ENCODE measurements at places on chromosomes 5 and 9.
A peak's percentile ranks its signal among the peaks of the same experiment; 100 is the strongest.

GRCh38 chr9:120579139-120580050, 572 bp downstream of the CDK5RAP2 start:
- no peak for DNase-seq

DNA sequence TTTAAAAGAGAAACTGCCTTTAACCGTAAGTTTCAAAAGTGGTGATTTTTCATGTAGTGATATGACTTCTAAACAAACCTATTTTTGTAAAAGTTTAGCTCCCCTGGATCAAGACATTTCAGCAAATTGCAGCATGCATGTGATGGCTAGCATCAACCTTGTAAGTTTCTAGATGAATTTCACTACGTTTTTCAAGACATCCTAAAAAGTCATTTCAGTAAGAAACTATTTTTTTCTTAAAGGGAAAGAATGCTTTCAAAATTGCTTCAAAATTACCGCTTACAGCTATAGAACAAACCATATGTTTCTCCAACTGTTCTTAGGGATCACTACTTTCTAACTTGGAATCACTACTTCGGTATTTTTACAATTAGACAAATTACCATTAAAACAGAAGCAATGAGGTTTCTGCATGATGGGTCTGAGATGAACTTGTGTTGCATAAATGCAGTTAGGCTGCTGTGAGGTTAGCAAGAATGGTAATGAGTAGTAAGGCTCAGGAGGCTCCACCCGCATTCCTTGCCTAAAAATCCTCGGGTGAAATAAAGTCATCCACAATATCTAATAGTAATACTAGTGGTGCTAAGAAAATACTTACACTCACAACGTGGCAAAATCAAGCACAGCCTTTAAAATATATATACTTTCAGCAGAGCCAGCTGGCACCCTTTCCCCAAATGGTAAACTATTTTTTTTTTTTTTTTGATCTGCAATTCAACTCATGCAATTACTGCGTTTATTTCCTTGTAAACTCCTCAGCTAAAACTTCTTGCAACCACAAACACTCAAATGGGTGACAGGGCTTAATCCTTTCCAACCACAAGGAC, 53.8 kb downstream of the CDC14B start:
- DNase-seq = no peak

DNA sequence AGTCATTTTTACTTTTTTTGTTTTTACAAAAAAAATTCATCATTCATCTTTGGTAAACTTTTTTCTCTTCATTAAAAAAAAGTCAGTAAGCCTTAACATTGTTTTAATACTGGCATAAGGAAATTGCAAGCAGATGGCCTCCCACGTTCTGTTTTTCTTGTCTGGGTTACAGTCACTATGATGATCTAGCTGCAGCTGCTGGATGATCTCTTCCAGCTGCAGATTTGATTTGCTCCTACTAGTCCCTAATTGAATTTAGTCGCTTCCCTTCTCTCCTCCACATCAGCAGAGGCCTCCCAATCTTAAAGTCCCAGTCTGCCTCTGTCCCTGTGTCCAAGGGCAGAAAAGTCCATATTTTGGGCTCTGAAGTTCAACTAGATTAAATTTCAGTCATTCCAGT, 106.8 kb upstream of the PTGER4 start:
- DNase-seq = no peak

- no peak for DNase-seq
Measured at GRCh38 chr9:95756986-95757385, 118.5 kb upstream of the ERCC6L2 start.

- no peak for DNase-seq
Measured at GRCh38 chr5:39415201-39415600, 9.6 kb downstream of the DAB2 start.

DNA sequence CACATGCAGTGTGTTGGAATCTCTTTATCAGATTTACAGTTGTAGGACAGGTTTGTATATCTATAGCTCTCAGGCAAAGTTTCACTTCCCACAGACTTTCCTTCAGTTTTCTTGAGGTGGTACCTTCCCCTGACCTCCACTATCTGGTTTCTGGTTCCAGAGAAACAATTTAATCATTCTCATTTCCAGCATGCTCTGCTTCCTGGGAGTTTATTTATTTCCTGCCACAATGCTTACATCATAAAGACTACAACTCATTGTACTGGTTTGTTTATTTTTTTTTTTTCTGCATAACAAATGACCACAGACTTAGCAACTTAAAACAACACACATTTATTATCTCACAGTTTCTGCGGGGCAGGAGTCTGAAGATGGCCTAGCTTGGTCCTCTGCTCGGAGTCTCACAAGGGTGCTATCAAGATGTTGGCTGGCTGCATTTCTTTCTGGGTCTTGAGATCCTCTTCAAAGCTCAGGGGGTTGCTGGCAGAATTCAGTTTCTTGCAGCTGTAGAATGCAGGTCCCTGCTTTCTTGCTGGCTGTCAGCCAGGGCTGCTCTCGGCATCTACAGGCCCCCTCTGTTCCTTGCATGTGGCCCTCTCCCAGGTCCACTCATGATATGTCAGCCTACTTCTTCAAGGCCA, 247.7 kb downstream of the ENC1 start:
- no peak for DNase-seq

GRCh38 chr9:98795295-98795955, 930 bp downstream of the ANKS6 start:
- peak; percentile 52 for DNase-seq

GRCh38 chr9:23543419-23543818, 282.6 kb downstream of the ELAVL2 start:
- no peak for DNase-seq

DNA sequence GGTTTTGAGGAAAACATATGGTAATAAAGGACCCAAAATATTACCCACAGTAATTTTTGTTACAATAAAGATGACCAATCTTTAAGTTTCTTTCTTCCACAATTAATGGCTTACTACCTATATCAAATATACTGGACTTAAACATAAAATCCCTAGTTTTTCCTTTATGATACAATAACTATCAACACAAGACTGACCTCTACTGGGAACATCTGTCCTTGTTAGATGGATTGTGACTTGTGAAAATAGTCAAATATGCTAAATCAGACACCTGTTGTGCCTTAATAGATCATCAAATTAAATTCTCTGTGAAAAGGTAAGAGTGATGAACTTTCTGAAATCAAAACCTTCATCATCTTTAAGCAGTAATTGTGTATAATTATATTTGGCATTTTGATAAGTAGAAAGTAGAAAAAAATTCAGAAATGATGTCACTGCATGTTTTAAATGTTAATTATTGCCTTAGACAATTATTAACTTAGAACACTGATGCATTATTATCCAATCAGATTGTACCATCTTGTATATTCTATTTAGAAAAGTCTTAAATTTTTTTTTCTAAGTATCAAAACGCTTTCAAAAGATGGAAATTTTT, 113.6 kb downstream of the DEPDC1B start:
- DNase-seq = no peak

- no peak for DNase-seq
Measured at GRCh38 chr5:159337016-159337955, 7.0 kb upstream of the IL12B start.

DNA sequence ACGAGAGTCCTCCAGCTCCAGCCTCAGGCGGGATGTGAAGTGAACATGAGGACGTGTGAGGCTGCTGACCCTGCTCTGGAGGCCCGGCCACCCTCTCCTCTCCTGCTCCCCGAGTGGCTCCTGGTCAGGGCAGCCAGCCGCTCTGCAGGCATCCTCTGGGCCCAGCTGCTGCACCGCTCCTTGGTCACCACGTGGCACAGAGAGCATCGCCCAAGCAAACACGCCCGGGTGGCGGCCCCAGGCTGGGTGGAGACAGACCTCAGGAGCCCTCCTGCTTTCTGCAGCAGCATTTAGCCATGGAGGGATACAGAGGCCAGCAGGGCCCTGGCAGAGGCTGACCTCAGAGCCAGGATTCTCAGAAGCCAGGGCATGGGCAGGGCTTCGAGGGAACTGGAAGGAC, 69.7 kb upstream of the SARDH start:
- no peak for DNase-seq

- no peak for DNase-seq
Measured at GRCh38 chr5:26192486-26192885, 845.9 kb downstream of the CDH9 start.

GRCh38 chr9:133658442-133659431, 22.6 kb downstream of the DBH start:
- DNase-seq = no peak

DNA sequence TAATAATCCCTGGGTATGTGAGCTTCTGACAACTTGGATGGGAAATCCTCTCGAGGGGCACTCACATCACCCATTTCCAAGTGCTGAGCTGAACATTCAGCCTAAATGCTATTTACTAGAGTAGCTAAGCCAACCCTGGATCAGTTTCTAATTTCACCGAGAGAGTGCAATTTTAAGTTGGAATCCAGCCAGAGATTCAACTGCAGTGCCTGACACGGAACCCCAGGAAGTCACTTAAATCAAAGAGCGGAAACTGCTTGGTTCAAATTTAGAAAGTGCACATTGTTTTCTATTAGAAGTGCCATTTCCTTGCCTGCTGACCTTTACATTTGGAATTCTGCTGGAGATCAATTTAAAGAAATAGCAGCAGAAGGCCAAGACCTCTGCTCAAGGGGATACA, 8.8 kb downstream of the SPRY4 start:
- no peak for DNase-seq

DNA sequence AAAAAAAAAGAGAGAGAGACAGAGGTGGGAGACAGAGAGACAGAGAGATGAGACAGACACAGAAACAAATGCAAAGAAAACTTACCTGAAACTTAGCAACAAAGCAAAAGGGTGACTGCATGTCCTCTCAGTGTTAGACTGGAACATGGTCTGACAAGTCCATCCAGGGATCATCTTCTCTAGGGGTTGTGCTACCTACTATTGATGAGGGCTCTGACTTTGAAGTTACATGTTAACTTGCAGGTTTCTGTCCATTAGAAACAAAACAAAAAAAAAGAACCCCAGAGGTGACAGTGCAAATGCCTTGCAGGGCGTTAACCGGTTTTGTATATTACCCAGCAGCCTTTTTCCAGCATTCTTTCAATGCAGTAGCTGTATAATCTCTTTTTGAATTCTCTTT, 13.6 kb upstream of the SPARC start:
- DNase-seq = no peak

GRCh38 chr5:175609526-175609925, 48.3 kb upstream of the HRH2 start:
- DNase-seq = peak; percentile 74

- peak; percentile 97 for DNase-seq
Measured at GRCh38 chr9:129885670-129886106, 50.4 kb downstream of the USP20 start.

- DNase-seq = no peak
Measured at GRCh38 chr9:71249729-71250317, 128.4 kb upstream of the TRPM3 start.

DNA sequence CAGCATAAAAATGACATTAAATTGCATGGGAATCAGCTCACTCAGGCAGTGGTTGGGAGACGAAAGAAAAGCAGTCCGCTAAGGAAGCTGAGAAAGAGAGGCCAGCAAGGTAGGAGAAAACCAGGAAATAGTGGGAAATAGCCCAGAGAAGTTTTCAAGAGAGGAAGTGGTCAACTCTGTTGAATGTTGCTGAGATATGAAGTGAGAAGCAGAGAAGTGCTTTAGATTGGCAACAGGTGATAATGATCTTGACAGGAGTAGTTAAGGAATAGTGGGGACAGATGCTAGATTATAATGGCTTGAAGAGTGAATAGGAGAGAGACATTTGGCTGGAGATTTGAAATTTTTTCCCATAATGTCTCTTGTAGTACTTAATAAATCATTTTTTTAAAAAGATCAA, 30.8 kb downstream of the CNTRL start:
- DNase-seq = no peak

GRCh38 chr5:42842921-42843641, 31.4 kb upstream of the SELENOP start:
- DNase-seq = no peak

GRCh38 chr5:142590451-142591231, 95.2 kb downstream of the FGF1 start:
- no peak for DNase-seq

DNA sequence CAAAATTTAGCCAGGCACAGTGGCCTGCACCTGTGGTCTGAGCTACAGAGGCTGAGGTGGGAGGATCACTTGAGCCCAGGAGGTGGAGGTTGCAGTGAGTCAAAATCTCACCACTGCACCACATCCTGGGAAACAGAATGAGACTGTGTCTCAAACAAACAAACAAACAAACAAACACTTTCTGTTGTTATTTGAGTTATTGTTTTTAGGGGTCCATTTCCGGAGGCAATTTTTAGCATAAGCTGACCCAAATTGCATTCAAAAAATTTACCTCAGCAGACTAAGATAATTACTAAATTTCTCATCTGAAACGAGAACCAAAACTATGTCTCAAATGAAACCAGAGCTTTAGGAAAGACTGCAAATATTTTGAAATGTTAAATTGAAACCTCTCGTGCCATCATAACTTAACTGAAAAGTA, 1485.1 kb downstream of the EFNA5 start:
- no peak for DNase-seq

- DNase-seq = no peak
Measured at GRCh38 chr9:132125361-132125760, 36.5 kb upstream of the NTNG2 start.

DNA sequence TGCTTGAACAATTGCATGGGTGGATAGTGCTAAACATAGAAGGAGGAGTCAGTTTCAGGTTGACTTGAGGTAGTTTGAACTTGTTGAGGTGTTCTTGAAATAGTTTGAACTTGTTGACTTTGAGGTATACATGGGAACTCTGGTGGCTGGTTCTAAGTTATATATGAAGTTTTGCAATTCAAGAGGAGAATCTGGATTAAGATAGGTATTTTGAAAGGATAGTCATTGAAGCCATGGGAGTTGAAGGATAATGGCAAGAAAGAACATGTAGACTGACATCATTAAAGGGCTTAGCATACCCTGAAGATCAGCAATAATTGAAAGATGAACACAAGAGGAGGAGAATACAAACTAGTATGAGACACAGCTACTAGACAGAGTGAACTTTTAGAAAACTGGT, 181.9 kb upstream of the MRPS30 start:
- no peak for DNase-seq

DNA sequence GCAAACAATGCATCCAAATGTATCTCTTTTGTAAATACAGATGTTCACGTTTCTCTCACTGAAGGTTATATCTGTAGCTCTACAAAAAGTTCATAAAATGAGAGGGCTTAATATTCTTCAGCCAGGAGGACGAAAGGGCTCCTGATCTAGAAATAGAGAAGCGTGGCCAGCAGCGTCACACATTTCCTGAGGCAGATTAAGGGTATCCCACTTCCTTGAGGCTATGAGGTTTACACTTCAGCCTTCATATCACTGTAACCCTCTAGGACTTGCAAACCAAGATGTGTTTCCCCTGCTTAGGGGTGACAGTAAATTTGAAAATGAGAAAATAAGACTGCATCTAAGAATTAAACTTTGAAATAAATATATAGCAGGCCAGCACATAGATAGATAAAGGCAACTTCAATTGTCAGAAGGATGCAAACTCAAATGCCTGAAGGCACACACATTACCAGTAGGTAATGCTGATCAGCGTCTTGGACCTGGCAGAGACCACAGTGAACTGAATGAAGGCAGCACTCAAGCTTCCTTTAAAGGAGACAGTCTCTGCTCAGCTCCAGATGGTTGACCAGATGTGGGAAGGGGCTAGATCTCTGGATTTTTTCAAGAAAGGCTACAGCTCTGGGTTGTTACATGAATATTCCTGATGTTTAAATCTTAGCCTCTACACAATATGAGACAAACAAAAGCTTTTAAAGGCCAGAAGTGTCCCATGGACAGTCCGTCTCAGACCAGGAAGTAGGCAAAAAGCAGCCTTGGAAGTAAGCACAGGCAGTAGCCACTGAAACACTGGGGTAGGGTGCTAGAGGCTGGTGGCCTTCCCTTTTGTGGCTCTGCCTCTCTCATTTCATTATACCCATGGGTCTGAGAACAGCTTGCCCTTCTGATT, 197.7 kb downstream of the MCTP1 start:
- no peak for DNase-seq

GRCh38 chr5:61089351-61089750, 72.9 kb downstream of the SMIM15 start:
- DNase-seq = no peak

Data from activated CD8-positive, alpha-beta memory T cell treated with anti-CD3 and anti-CD28 coated beads, Interleukin-2, amount 50 U/mL, for 48 hours (primary cell).